ENCODE measurements at places on chromosomes 7 and 10.

- DNase-seq, result no peak
These were observed 80.9 kb upstream of the DNAAF5 start for GRCh38 chr7:645606-646005.

DNA sequence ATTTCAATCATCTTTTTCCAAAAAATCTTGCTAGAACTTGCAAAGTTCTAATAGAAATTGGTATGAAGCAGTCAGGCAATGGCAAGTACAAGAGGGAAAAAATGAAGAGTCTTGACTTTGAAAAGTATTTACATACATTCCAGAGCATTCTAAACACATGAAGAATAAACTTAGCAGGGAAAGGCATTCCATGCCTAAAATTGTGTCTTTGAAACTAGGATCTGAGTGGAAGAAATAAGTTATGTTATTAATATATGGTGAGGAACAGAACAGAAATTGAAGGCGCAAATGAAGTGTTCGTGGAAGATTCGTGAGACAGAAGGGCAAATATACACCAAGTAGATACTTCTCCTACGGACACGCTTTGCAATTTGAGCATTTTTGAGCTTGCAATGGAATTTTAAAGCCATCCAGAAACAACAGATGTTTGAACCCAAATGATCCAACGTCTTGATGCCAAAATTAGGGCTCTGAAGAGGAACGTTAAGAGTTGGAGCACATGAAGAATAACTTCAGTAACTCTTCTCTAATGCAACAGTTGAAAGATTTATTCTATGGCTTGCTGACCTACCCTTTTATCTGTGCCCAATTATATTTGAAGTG, 40.6 kb upstream of the SEPTIN7 start:
- DNase-seq, result no peak

DNA sequence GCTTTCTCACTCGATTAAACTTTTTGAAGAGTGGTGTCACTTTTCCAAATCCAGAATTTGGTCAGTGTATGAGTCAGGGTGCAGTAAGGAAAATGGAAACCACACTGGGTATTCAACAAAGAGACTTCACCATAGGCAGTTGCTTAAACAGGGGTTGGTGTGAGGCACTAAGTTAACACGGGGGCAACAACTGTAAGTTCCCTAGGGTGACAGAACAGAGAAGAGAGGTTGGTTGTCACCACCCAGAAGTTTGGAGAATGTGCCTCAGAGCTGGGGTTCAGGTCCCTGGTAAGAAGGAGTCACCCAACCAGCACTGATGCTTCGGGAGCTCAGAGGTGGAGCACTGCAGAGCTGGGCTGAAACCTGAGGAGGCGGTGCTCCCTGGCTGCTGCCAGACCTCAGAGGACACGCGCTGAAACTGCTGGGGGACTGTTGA, 170.4 kb downstream of the ARID5B start:
- DNase-seq, result peak; percentile 69

- peak; percentile 54 for DNase-seq
These were observed 44.9 kb downstream of the MYPN start for GRCh38 chr10:68154211-68154497.

- DNase-seq, result no peak
These were observed 520.4 kb downstream of the SDK1 start for GRCh38 chr7:3821488-3821887.

DNA sequence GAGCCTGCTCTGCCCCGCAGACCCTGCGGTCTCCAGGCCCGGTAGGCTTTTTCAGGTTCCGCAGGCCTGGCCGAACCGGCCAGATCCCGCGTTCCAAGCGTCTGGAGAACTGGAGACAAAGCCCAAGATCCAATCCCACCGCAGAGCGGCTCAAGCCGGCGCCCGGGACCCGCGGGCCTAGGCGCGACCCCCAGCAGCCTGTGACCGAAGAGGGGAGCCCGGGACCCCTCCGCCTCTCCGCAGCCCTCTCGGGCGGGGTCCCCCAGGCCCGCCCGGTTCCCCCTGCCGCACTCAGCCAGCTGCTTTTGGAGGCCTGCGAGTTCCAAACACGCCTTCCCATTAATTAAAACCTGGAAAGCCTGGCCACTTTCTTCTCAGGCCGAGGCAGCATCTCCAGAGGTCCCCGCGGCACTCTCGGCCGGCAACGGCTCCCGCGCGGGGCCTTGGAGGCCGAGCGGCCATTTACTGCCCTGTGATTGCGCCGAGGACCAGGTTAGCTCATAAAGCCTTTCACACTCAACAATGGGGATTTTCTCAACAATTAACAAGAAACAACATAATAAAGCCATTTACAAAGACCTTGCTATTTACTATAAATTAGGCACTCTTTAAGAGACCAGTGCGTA, 16.7 kb downstream of the SKIDA1 start:
- no peak for DNase-seq

GRCh38 chr7:5388905-5389433, 34.7 kb downstream of the TNRC18 start:
- no peak for DNase-seq

DNA sequence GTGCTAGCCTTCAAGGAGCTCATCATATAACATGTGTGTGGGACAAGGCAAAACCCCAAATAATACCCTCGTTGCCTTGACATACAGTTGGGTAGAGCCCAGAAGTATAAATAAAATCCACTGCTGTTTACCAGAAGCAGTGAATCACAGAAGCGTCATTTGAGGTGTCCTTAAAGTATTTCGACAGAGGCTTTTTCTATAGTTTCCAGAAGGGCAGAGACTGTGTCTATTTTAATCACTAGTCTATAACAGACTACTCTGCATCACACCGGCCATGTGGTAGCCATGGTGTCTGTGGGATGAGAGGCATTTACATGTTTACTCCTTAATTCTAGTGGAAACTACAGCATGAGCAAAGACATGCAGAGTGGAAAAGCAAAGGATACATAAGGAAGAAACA, 131.3 kb downstream of the CTTNBP2 start:
- no peak for DNase-seq

- DNase-seq, result no peak
These were observed 621.3 kb upstream of the DPP6 start for GRCh38 chr7:153430931-153431330.

- no peak for DNase-seq
These were observed 92.6 kb downstream of the HPSE2 start for GRCh38 chr10:99143011-99143410.

- peak; percentile 67 for DNase-seq
These were observed 99.1 kb downstream of the SND1 start for GRCh38 chr7:127751062-127751461.

- no peak for DNase-seq
These were observed 541 bp downstream of the ZSCAN25 start for GRCh38 chr7:99617192-99617781.

- no peak for DNase-seq
These were observed 570.8 kb upstream of the MGMT start for GRCh38 chr10:128896116-128896795.

GRCh38 chr10:31134311-31134952, 102.8 kb upstream of the ZNF438 start:
- peak; percentile 75 for DNase-seq

DNA sequence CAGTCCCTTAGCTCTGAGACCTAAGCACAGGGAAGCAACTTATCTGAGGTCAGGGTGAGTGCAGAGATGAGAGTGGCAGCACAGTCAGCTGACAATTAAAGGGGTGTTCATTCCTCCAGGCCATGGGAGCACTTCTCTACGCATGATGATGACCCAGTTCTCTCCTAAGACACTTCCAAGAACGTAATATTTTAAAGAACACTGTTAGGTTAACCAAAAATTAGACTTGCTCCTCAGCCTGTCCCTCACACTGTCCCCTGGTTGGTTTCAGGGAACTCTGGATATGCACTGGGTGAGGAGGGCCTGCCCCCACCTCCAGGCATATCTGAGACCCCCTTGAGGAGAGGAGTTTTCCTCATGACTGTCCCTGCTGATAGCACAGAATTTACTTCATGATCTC, 767.5 kb downstream of the GRID1 start:
- no peak for DNase-seq

DNA sequence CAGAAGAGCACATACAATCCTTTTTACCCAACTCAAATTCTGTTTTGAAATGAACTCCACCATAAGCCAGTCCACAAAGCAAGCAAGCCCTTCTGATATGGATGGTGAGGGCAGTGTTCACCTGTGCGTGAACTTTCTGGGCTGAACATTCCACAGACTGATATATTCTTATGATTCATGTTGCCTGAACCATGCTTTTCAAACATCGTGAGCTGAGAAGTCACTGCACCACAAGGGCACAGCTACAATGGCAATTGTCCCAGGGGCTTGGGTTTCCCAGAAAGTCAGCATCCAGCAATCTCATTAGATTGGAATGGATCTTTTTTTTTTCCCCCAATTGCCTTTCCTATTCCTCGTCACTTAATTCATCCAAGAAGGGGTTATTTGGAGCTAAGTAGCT, 86.9 kb upstream of the ZNF438 start:
- peak; percentile 41 for DNase-seq

GRCh38 chr10:13852872-13853271, 266.1 kb downstream of the PRPF18 start:
- DNase-seq, result no peak

GRCh38 chr7:80642871-80643270, 4.4 kb downstream of the CD36 start:
- no peak for DNase-seq

DNA sequence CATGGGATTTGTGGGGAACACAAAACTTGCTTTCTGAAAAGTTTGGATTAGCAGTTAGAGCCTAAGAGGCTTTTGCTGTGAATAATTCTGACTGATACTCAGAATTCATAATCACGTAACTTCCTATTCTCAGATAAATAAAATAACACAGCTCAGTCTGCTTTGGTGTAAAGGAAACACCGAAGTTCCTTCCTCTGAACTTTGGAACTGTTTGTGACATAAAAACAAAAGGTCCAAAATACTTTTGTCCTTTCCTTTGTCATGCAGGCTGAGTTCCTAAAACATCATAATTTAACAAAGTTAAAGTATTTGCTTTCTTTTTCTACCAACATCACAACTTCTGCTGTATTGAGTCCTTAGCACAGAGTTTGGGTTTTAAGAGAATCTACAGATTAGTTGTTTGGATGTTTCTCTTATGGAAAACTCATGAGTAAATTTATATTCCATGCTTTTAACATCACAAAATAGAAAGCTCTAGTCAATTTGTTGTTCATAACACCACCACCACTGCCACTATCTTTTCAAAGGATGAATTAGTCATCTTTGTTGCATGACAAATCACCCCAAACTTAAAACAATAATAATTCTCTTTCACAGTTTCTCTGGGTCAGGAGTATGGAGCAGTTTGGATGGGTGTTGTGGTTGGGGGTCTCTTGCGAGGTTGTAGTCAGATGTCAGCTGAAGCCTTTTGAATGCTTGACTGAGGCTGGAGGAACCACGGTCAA, 123.4 kb downstream of the REEP3 start:
- DNase-seq, result peak; percentile 12

- DNase-seq, result no peak
These were observed 203.4 kb downstream of the RAPGEF5 start for GRCh38 chr7:22153432-22154142.

DNA sequence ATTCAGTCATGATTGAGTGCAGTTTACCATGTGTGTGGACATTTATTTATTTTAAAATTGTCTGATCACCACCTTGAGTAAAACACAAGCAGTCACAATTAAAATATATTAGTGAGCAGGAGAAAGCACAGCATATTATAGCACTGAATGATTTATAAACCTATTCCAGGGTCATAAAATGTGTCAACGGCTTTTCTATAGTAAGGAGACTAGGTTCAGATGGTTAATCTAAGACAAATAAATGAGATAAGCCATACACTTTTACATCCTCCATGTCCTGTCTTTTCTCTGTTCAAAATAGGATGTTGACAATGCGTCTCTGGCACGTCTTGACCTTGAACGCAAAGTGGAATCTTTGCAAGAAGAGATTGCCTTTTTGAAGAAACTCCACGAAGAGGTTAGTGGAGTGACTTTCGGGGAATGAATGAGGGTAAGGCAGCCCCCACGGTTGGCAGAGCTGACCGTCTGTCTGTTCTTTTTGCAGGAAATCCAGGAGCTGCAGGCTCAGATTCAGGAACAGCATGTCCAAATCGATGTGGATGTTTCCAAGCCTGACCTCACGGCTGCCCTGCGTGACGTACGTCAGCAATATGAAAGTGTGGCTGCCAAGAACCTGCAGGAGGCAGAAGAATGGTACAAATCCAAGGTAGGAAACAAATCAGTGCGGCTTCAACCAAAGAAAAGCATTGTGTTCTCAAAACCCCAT, 5.4 kb downstream of the VIM start:
- peak; percentile 47 for DNase-seq

GRCh38 chr7:102425639-102426267, 7.6 kb upstream of the ORAI2 start:
- no peak for DNase-seq

DNA sequence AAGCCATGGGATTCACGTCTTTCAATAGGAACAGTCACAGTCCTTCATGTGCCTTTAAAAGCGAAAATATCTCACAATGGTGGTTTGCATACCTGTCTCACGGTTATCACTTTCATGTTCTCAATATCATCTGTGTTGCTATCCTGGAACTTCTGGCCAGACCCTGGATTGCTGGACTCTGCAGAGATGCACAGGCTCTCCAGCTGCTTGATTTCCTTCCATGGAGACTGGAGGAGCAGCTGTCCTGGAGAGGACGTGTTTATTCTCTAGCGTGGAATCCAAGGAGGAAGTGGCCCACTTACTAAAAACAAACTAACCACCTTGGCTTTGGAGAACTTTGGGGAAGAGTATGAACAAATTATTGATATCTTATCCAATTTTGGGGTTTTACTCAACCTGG, 16.5 kb downstream of the BTBD16 start:
- no peak for DNase-seq

- no peak for DNase-seq
These were observed 190.4 kb downstream of the SLC25A13 start for GRCh38 chr7:96131525-96131924.

GRCh38 chr10:12735843-12736462, 265.6 kb downstream of the CCDC3 start:
- no peak for DNase-seq

GRCh38 chr7:27169658-27170425, 4.3 kb downstream of the HOXA10 start:
- DNase-seq, result peak; percentile 84

DNA sequence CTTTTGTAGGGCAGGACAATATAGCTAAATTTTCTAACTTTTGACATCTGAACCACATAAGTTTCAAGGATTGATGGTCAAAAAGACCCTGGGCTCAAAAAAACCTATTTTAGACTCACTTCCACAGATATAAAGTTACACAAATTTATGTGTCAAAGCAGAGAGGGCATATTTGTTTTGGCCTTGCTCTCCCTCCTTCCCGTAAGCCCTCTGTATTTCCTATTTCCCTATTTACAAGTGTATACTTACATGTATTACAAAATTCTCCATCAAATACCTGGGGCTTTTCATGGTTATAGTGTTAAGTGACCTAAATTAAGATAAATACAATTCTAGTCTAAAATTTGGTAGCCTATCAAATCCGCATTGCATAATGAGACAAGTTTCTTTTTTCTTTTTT, 2.6 kb downstream of the KDM7A start:
- DNase-seq, result no peak
